ENCODE measurements at places on chromosomes 7 and 10.

DNA sequence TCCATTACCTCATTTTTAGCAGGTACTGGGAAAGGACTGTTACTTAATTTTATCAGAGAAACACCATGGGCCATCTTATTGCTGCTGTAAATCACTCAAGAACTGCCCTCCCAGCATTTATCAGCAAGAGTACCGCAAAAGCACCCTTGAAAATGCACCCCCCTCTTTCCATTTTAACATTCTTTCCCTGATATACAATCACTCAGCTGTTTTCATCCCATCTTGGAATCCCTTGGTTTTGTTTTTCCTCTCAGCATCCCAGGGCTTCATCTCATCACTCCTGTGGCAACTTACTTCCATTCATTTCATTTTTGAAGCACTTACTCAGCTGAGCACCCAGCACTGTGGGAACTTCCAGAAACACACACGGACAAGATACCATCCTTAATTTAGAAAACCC lies 36.5 kb downstream of the RAPGEF5 start:
- DNase-seq = no peak

GRCh38 chr7:25035274-25035673 lies 55.3 kb upstream of the OSBPL3 start:
- DNase-seq = no peak

- DNase-seq = no peak
Observed at GRCh38 chr7:35467456-35467978, 213.6 kb upstream of the TBX20 start.

- no peak for DNase-seq
Observed at GRCh38 chr10:71390461-71390835, 6.3 kb upstream of the CDH23 start.

- peak; percentile 59 for DNase-seq
Observed at GRCh38 chr10:125812128-125812750, 10.8 kb downstream of the UROS start.

All from BJ (cell line).